ENCODE measurements at places on chromosomes 6 and 20.

- no peak for DNase-seq
Measured at GRCh38 chr6:118391086-118391485, 157.0 kb upstream of the PLN start.

- DNase-seq: no peak
Measured at GRCh38 chr6:5995949-5996713, 10.6 kb downstream of the NRN1 start.

GRCh38 chr20:22789676-22790075 is 205.3 kb upstream of the FOXA2 start:
- DNase-seq: no peak

DNA sequence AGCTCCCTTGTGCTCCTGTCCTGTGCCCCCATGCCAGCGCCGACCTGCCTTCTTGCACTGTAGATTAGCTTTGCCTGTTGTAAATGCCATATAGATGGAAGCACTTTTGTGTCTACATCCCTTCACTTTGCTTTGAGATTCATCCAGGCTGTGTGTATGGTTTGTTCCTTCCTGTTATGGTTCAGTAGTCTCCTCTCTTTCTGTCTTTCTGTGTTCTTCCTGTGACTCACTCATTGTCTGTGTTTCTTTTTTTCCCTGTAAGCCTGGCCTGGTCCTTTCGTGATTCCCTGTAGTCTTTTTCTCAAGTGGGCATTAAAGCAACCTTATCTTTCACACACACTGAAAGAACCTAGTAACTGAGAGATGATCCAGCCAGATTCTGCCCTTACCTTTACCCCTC is 66.6 kb downstream of the JARID2 start:
- DNase-seq: no peak

- DNase-seq: no peak
Measured at GRCh38 chr6:138545621-138545980, 46.3 kb upstream of the NHSL1 start.

GRCh38 chr6:170102038-170102437 is 188.8 kb downstream of the DLL1 start:
- no peak for DNase-seq

DNA sequence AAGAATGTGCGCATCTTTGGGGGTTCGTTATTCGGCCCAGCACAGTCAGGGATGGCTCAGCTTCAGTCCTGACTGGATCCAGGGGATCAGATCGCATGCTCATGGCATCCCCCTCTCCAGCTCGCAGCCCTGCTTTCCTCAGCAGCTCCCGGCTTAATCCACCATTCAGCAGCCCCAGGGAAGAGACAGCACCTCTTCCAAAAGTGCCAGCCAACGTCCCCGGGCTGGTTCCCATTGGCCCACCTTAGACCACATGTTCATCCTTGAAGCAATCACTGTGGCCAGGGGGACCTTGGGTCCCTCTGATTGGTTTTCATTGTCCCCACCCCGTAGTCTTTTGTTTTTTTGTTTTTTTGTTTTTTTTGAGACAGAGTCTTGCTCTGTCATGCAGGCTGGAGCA is 188.7 kb downstream of the ZMYND8 start:
- DNase-seq: no peak

DNA sequence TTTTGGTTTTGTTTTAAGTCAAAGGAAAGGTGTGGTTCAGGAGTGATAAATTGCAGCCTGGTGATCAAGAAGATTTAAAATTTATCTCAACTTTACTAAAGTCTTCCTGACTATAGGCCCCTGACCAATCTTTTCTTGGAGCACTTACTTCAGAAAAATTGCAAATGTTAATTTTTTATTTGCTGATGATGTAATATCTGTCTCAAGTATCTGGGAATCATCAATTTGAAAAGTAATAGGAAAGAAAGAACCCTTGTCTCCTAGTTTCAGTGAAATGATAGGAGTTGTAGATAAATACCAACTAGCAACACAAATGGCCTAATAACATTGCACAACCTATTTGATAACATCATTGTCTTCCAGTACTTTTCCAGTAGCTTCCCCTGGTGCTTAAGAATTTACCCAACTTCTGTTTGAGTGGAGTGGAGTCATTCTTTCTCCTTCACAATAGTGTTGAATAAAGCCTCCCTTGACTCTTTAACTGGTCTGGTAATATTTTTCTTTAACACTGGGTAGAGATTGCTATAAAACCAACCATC is 648.3 kb upstream of the ADGRB3 start:
- no peak for DNase-seq

DNA sequence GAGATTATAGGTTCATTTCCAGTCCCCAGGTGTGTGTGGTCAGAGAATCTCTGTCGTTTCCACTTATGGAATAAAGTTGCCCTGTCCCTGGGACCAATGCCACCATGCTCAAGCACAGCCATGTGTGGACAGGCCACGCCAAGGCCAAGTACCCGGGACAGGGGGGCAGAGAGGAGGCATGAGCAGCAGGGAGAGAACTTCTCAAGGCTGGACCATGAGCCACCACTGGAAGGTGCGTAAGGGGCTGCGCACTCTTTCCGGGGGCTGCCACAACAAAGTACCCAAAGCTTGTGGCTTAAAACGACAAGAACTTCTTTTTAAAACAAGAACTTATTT is 209.2 kb upstream of the KCNQ5 start:
- no peak for DNase-seq

GRCh38 chr6:43773050-43773979 is 3.3 kb downstream of the VEGFA start:
- peak; percentile 21 for DNase-seq

GRCh38 chr20:17621229-17621968 is 51.5 kb downstream of the DSTN start:
- DNase-seq: no peak

DNA sequence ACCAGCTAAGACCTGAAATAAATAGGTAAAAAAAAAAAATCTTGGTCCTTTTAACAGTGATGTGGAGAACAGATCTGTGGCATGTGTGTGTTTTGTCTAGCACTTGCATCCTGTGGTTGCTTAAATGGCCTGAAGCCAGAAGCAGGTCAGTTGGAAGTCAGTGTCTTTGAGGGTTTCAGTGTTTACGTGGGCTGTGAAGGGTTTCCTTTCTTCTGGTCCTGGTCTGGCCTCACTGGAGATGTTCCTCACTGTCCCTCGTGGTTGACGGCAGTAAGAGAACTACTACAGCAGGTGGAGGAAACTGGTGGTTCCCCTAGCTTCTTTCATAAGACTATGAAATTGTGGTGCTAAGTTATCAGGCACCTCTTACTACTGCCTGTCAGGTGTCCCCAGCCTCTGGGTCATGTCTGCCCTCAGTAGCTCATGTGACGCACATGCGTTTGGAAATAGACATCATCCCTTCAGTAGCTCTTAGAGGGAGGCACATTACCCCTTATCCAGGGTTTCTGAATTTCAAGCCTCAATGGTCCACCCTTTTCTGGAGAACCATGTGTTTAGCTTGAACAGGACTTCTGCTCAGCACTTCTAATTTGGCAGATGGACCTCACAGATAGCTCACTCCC is 59.4 kb upstream of the SCP2D1 start:
- no peak for DNase-seq

- no peak for DNase-seq
Measured at GRCh38 chr6:165117121-165117520, 192.3 kb downstream of the C6orf118 start.

DNA sequence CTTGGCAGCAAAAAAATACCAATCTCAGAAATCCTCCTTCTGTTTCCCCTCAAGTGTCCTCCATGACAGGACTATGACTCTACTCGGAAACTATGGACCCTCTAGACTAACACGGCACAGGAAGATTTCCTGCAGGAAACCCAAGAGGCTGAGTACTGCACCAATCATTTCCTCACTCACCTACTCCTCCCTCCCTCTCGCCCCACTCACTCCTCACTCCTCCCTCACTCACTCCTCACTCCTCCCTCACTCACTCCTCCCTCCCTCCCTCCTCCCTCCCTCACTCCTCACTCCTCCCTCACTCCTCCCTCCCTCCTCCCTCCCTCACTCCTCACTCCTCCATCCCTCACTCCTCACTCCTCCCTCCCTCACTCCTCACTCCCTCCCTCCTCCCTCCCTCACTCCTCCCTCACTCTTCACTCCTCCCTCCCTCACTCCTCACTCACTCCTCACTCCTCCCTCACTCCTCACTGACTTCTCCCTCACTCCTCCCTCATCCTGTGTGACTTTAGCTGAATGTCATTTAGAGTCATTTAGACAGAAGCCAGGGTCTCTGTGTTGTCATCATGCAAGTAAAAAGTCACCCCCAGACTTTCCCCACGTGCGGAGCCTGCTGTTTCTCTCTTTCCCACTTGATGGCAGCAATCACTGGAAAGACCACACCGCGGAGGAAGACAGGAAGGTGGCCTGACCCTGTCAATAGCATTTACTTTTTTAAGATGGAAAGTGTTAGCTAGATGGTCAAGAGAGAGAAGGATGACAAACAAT is 226.8 kb upstream of the PDE10A start:
- no peak for DNase-seq

- DNase-seq: no peak
Measured at GRCh38 chr6:130610303-130610702, 216.9 kb upstream of the SMLR1 start.

DNA sequence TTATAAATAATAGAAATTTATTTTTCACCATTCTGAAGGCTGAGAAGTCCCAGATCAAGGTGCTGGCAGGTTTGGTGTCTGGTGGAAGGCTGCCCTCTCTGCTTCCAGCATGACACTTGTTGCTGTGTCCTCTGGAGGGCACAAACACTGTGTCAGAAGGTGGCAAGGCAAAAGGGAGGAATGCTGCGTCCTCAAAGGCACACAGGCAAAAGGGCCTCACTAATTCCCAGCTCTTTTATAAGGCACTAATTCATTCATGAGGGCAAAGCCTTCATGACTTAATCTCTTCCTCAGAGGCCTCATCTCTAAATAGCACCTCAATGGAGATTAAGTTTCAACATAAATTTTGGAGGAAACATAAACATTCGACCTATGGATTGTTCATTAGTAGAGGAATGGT is 209.5 kb upstream of the SMLR1 start:
- DNase-seq: no peak

GRCh38 chr20:41079066-41079465 is 50.4 kb downstream of the TOP1 start:
- no peak for DNase-seq

GRCh38 chr6:52503851-52504781 is 72.7 kb downstream of the TRAM2 start:
- DNase-seq: no peak

DNA sequence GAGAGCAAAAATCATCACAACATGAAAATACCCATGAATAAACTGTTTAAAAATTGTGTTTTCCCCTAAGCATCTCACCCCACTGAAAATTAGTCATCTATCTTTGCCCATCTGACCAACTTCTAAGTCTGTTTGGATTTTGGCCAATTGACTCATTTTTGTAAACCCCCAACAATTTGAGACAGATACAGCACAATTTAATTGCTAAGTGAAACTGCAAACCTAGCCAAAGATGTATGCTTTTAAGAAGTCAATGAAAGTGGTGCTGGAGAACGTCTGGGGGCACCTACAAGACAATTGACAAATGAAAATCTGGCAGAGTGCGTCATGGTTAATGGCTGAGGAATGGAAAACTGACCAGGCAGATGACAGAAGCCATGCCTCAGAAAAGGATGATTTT is 30.9 kb upstream of the SLC24A3 start:
- no peak for DNase-seq

- DNase-seq: no peak
Measured at GRCh38 chr20:47659904-47660601, 125.2 kb downstream of the SULF2 start.

DNA sequence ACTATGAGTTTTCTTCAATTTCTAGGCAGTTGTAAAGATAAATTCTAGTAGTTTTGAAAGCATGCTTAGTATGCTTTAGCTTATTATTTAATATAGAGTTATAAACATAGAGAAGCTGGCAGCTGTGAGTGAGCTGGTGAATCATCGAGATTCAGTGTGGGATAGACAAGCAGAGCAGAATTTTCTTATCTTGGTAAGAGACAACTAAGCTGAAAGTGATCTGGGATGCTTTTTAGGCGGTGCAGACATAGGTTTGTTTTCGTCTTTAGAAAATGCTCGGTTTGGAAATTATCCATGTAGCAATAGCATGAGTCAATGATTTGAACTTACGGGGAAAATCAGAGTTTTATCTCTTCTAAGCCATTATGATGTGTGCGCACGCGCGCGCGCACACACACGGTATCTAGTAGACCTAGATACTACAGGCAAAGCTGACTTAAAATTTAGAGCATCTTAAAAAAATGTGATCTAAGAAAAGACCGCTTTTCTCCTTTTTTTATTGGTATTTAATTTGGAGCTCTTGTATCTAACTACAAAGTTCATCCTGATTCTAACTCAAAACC is 128.3 kb upstream of the MAP3K7 start:
- no peak for DNase-seq

GRCh38 chr6:84072442-84072997 is 38.9 kb downstream of the MRAP2 start:
- no peak for DNase-seq

DNA sequence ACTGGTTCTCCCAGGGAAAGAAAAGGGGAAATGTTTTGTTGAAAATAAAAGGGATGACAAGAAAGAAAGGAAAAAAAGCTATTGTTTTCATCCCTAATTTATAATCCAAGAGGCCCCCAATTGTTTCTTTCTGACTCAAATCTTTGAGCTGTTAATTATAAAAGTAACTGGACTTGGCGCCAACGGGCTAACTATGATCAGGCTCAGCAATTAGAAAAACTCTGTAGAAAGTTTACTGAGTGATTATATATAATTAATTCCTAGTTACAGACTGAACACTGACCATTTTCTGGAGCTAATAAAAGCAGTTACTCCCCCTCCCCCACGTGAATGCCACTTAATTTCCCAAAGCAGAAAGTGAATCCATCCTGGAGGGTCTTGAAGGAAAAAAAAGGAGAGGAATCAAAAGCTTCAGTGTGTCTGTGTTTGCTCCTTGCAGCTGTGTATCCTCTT is 3.2 kb downstream of the ZMYND8 start:
- no peak for DNase-seq

GRCh38 chr6:28712982-28713381 is 187.3 kb downstream of the GPX5 start:
- DNase-seq: no peak

- DNase-seq: no peak
Measured at GRCh38 chr6:90915224-90915915, 328.5 kb upstream of the MAP3K7 start.

DNA sequence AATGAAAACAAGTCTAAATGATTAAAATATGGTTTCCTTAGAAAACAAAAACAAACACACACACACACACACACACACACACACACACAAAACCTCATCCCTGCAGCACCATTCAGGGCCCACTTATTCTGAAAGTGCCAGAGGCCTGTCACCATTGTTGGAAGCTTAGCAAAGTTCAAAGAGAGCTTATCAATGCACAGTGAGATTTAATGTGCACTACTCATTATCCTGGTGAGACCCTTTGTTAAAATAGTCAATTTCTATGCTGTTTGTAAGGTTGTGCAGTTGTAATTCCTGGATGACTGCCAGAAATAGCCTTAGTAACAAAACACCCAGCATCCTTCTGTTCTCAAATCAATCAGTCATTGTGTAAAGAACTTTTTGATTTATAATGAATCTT is 482.9 kb downstream of the GRIK2 start:
- DNase-seq: no peak

- no peak for DNase-seq
Measured at GRCh38 chr6:137122612-137123011, 50.8 kb downstream of the IL22RA2 start.

Data from activated naive CD4-positive, alpha-beta T cell (primary cell).